Diencephalon (tissue), 1 donor: ENCODE measurements at places on chromosomes 2 and 18. TPM values are rescaled to one million over a fixed set of nuclear protein-coding genes. Genes with fewer than 3 reads are reported as not detected.

The CAPN13 gene
- total RNA-seq = 0.23 TPM

The NGEF gene
- 65.0 TPM for total RNA-seq

The ACMSD gene
- not detected for total RNA-seq

The TMEM247 gene
- not detected for total RNA-seq

The PDE11A gene
- total RNA-seq = 3.9 TPM
